Fibroblast of skin of abdomen (primary cell): ENCODE measurements at places on chromosomes 7 and 10.
A peak's percentile ranks its signal among the peaks of the same experiment; 100 is the strongest.

DNA sequence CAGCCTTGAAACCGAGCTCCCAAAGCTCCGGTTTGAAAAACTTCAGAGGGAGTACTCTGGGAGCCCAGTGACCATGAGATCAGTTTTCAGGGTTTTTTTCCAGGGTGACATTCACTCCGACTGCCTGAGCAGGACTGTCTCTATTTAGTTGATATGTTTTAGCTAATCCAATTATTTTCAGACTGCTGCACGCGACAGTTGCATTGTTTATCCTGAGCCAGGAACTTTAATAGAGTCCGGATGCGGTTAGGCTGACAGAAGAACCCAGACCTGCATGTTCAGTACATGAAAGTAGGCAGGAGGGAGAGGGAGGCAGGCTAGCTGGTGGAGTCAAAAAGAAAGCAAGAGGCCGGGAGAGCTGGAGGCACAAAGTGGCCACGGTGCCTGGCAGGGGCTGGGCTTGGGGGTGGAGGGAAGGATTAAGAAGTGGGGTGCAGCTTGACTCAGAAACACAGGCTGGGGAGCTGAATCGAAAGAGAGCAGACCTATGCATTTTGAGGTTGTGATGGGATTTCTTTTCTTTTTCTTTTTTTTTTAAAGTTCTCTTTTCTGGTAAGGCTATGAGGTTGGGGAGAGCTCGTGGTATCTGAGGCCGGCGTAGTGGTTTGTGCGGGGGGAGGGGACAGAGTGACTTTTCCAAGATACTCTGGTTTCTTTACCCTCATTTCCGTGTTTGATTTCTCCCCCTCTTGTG lies 5.7 kb downstream of the GATA3 start:
- peak; percentile 58 for DNase-seq

DNA sequence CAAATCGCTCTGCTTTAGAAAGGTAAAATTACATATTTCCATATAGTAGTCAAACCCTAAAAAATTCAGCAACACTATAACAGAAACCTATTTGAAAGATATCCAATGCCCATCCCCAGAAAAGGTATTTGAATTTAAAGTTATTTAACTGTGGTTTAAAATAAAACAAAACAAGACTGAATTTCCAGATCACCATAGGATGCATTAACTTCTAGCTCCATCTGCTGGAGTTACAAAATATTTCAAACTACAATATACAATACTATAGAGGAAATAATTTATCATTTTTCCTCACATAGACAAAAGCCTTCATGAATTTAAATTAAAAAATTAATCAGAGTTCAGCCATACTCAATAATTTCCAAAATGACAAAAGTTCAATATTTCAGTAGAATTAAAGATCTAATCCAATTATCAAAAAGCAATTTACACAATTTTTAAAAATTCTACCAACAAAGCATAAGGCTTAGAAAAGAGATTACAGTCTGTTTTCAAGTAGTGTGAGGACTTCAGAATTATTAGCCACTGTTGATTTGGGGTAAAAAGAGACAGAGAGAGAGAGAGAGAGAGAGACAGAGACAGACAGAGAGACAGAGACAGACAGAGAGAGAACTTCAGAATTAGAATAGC lies 75.9 kb downstream of the LMBR1 start:
- DNase-seq, result no peak

DNA sequence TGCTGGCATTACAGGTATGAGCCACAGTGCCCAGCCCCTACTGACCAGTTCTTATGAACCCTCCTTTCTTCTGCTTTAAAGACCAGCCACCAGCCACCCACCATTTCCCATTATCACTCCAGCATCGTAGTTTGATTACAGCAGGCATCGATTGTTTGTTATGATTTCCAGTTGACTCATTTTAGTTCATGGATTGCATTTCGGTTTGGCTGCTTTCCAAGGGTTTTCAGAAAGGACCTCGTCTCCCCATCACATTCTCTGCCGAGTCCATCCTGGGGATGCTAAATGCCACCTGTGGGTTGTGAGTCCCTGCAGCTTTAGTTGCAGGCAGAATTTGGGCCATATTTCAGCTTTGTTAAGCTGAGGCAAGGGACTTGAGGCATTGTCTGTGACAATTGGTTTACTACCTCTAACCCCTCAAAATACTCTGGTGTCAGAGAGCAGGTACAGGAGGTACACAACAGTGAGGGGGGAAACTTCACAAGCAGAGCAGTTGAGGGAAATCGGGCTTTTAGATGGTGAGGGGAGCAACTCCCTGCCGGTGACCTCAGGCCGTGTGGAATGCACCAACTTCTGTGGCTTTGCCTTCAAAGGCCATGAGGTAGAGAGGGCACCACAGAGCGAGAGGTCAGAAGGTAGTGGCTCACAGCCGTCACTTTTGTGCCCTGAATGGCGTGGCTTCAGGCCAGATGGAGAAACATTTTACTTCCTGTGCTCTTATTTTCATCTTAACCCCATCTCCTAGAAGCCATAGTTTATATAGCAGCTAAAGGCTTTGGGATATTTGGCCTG lies 203.8 kb downstream of the CCDC3 start:
- no peak for DNase-seq

GRCh38 chr7:37698276-37698675 lies 14.7 kb downstream of the GPR141 start:
- no peak for DNase-seq

DNA sequence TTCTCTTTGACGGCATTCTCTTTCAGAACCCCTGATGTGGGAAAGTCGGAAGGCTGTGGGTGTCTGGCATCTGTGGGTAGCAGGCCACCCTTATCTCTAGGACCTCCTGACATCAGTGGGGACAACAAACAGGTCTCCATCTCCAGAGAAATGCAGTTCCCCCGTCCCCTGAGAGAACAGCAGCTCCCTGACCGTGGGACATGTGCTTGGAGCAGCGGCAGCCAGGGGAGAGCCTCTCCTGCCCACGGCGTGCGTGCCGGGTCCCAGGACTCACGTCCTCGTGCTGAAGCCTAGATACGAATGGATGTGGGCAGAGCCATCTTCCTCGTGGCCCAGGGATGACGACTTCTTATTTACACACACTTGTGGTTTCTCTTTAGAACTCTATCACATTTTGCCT lies 133.0 kb downstream of the FGFR2 start:
- DNase-seq, result no peak

- DNase-seq, result peak; percentile 94
These were observed 984 bp downstream of the SMURF1 start for GRCh38 chr7:99142727-99143520.

GRCh38 chr7:128422842-128423241 lies 13.1 kb upstream of the IMPDH1 start:
- no peak for DNase-seq

GRCh38 chr7:113710310-113711096 lies 208.3 kb downstream of the PPP1R3A start:
- DNase-seq, result peak; percentile 75

GRCh38 chr10:73910764-73911552 lies at the start of gene PLAU:
Gene PLAU, plus strand, starts transcription at chr10:73911132. Its CDS starts 424 bp downstream, at chr10:73911556.
- DNase-seq, result no peak

GRCh38 chr10:49364747-49365146 lies 31.1 kb downstream of the DRGX start:
- DNase-seq, result no peak

- no peak for DNase-seq
These were observed 34.7 kb upstream of the FXYD4 start for GRCh38 chr10:43336641-43337318.

GRCh38 chr7:106163257-106163656 lies 51.1 kb upstream of the SYPL1 start:
- DNase-seq, result no peak

DNA sequence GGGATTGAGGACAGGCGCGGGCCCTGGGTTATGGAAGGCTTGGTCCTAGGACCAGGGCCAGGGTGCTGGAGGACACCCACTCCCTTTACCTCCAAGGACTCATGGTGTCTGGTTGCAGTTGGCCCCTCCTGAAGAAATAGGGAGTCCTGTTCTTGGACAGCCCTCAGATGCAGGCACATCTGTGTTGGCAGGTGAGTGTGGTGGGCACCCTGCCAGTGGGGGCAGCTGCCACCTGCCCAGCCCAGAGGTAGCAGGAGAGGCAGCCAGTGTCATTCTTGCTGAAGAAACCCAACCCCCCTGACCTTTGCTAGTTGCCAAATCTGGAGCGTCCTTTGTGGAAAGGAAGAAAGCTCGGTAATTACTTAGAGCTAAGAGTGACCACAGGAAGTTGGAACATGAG lies 8.3 kb downstream of the GALNT17 start:
- DNase-seq, result no peak

DNA sequence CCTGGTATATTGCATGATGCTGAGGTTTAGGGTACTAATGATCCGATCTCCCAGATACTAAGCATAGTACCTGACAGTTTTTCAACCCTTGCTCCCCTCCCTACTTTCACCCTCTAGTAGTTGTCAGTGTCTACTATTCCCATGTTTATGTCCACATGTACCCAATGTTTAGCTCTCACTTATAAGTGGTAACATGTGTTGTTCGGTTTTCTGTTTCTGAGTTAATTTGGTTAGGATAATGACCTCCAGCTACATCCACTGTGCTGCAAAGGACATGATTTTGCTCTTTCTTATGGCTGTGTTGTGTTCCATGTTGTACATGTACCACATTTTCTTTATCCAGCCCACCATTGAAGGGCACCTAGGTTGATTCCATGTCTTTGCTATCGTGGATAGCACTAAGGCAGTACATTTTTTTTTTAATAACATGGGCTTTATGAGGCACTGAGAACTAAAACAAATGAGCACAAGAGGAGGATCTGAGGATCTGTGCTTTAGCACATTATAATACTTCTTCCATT lies 28.1 kb downstream of the ITGB8 start:
- DNase-seq, result no peak

DNA sequence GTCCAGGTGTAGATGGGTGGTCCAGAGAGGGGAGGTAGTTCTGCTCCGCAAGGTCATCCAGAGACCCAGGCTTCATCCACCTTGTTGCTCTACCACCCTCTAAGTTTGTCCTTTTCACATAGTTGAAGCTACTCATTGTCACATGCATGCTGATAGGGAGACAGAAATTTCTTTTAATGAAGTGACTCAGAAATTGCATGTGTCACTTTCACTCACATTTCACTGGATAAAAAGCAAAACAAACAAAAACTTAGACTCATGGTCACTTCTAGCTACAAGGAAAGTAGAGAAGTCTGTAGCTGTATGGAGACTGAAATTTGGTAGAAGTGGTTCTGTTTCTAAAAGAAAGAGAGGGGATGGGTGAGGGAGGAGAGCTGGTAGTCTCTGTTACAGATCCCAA lies 161.9 kb downstream of the SORCS3 start:
- DNase-seq, result no peak

DNA sequence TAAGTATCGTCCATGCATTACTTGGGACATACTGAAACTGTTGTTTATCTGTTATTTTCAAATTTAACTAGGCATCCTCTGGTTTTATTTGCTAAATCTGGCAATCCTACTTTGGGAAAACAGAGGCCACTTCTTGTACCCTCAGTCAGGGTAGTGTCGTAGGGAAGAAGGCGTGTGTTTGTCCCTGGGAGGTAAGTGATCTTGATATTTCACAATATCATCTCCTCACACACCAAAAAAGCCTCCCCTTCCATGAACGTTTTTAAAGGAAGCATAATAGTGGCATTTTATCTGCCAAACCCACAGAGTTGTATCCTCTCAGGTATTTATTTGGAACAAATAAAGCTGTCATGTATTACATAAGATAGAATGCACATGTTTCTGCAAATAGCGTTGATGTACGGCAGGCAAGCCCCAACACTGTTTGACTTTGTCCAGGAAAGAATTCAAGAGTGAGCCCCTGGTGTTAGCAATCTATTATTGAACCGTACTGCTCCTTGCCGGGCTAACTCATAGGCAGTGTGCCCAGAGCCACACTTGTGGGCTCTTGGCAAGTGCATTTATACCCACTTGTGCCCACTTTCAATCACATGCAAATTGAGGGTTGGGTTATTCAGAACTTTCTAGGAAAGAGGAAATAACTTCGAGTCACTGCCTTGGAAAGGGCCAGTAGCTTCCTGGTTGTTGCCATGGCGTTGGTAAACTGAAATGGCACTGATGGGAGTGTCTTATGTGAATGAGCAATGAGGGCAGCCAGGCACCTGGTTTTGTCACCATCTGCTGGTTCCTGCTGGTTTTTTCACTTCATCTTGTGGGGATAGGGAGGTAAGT lies 266.0 kb downstream of the USP6NL start:
- DNase-seq, result no peak

- no peak for DNase-seq
These were observed 53.7 kb upstream of the DUSP5 start for GRCh38 chr10:110444004-110444337.

- DNase-seq, result peak; percentile 69
These were observed 122.5 kb downstream of the KIAA1217 start for GRCh38 chr10:24331457-24331856.

DNA sequence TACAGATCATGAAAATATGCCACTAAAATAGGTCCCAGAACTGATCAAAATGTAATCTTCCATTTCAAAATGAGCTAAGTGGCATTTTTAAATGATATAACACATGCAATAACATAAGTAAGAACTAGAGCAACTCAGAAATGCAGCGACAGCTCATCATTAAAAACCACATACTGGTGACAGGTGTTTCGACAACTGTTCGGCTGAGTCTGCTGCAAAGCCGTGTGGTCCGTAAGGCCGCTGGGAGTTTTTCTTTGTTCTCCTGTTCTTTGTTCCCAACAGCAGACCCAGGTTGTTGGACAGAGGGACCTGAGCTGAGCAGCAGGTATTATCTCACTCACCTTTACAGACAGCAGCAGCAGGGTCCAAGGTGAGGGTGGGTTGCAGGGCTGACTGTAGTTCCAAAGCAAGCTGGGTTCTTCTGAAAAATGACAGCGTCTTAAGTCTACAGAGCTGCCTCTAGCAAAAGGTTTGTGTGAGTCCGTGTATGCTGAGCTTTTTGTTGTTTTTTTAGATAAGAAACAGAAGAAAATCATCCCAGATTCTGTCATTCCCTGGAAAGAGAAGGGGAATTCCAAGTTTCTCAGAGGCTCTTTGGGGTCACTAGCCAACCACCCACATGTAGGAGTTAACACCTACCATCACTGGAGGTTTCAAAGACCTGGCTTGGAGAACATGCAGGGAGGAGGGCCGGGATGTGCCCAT lies 45.4 kb upstream of the MACROH2A2 start:
- no peak for DNase-seq

DNA sequence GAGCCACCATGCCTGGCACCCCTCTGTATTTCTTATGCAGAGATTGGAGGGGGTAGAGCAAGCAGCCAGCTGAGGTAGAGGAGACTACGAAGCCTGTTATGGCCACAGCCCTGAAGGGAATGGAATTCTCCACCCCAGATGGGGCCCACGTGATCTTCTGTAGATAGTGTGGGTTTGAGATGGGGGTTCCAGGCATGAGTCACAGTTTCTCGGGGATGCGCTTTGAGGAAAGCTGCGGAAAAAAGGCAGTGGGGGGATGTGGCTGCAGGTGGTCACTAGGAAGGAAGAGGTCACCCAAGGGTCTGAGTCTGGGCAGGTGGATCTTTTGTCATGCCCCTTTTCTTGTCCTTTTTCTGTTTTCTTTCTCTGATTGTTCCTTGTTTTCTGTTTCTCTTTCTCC lies 11.5 kb downstream of the FAM131B start:
- DNase-seq, result peak; percentile 18

GRCh38 chr7:19442016-19442785 lies 266.6 kb downstream of the POLR1F start:
- peak; percentile 65 for DNase-seq
